ENCODE measurements at places on chromosomes 1 and 21. TPM values are rescaled to one million over a fixed set of nuclear protein-coding genes. Genes with fewer than 3 reads are reported as not detected.

DNA sequence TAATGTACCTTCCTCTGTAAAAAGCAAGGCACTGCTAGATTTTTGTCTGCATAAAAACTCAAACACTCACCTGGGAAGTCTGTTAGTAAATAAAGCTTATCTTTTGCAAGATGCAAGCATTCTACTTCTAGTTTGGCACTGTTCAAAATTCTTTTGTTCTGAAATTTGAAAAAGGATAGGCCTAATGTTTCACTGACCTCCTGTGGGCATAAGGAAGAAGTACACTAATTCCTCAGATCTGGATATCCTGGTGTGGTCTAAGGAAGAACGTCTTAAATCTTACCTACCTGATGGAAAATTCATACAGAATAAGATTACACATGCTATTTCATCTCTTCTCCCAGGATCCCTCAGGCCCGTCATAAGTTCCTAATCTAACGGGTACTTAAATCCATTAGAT lies 93.5 kb upstream of the CAMK1G start:
- DNase-seq: no peak
- H3K27ac ChIP-seq: no peak overlapping the region
- no peak overlapping the region for H3K4me3 ChIP-seq
- no peaks in the 10 kb centered on the region for H3K36me3 ChIP-seq

DNA sequence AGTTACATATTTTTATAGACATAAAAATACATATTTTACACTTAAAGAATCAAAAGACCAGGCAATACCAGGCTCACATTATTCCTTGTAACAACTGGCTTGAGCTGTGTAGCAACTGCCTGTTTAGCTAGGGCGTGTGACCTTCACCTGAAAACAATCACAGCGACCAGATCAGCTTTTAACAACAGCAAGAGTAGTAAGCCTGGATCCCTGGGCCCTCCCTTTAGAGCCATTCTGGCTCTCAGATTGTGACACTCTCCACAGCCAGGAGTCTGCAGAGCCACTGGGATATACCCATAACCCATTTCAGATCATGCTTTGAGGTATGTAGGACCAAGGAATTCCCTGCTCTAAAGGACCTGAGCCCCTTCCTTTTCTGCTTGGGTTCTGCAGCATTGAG lies 29.4 kb upstream of the GNG4 start:
- no peak overlapping the region for H3K4me3 ChIP-seq
- H3K4me1 ChIP-seq: peaks cover 7% of the 10 kb centered on the region
- DNase-seq: no peak
- no peak overlapping the region for H3K27ac ChIP-seq

- H3K4me1 ChIP-seq: peaks cover 13% of the 10 kb centered on the region
- no peak overlapping the region for H3K4me3 ChIP-seq
- H3K36me3 ChIP-seq: no peaks in the 10 kb centered on the region
- H3K27me3 ChIP-seq: peaks cover 30% of the 10 kb centered on the region
- DNase-seq: no peak
- H3K27ac ChIP-seq: no peak overlapping the region
These were observed 11.7 kb upstream of the WNT9A start for GRCh38 chr1:227959325-227959860.

DNA sequence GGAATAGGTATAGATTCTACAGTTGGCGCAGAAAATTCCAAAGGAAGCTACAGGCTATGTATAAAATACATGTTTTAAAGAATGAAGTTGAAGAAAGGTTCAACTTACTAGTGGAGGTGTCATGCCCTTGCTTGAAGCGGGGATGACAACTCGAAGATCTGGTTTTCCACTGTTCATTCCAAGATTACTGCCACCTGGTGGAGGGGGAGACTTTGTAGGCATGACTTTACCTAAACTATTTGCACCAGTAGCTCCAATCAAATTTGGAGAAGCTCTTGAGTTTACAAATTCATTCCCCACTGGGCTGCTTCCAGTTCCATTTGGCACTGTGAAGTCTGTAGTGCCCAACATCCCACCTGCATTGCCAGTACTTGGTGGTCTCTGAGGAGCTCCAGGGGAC lies 81.7 kb downstream of the AXDND1 start:
- no peak overlapping the region for H3K27ac ChIP-seq
- no peaks in the 10 kb centered on the region for H3K4me1 ChIP-seq
- H3K36me3 ChIP-seq: no peaks in the 10 kb centered on the region

DNA sequence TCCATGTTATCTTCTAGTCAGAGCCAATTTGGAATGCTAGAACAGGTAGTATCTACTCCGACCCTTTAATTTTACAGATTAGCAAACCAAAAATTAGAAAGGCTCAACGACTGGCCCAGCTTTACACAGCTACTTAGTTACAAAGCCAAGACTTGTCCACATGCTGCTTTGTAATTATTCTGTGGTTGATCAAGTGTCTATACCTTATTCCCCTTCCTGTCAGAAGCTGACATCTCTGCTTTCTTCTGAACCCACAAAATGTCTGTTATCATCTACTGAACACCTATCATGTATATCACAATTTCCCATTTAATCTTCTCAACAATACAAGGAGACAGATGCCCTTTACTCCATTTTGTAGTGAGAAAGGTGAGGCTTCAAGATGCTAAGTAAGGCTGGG lies 15.6 kb downstream of the TGFBR3 start:
- H3K36me3 ChIP-seq: no peaks in the 10 kb centered on the region
- H3K27ac ChIP-seq: no peak overlapping the region
- DNase-seq: no peak
- peaks cover 19% of the 10 kb centered on the region for H3K27me3 ChIP-seq
- H3K4me3 ChIP-seq: no peak overlapping the region

GRCh38 chr1:245621589-245621988 lies 466.8 kb downstream of the KIF26B start:
- no peak for DNase-seq
- H3K4me3 ChIP-seq: no peak overlapping the region
- H3K27me3 ChIP-seq: no peaks in the 10 kb centered on the region
- peaks cover 3% of the 10 kb centered on the region for H3K4me1 ChIP-seq
- H3K27ac ChIP-seq: no peak overlapping the region
- H3K36me3 ChIP-seq: peaks cover 6% of the 10 kb centered on the region

GRCh38 chr1:220219865-220220698 lies 52.2 kb downstream of the RAB3GAP2 start:
- H3K27ac ChIP-seq: no peak overlapping the region
- no peaks in the 10 kb centered on the region for H3K27me3 ChIP-seq
- no peak for DNase-seq
- H3K36me3 ChIP-seq: peaks cover 2% of the 10 kb centered on the region

- peaks cover 31% of the 10 kb centered on the region for H3K4me1 ChIP-seq
- H3K36me3 ChIP-seq: no peaks in the 10 kb centered on the region
- H3K4me3 ChIP-seq: no peak overlapping the region
These were observed 43.9 kb upstream of the TACSTD2 start for GRCh38 chr1:58620926-58621325.

DNA sequence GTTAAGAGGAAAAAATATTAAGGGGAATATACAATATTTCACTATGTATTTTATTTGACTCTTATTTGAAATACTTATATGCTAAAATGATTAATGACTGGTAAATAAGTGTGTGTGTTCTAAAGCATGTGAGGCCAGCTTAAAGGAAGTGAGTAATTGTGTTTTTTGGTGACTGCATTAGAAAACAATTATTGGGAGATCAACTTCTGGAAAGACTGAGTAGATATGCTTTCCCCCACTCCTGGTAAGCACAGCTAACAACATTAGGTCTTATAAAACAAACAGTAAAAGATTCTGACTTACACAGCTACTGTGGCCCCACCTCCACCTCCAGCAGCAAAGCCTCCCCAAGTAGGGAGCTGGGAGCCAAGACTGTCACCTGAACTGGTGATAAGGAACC lies 403.0 kb downstream of the SRGAP2C start:
- no peak for DNase-seq
- H3K27ac ChIP-seq: no peak overlapping the region
- H3K4me1 ChIP-seq: no peaks in the 10 kb centered on the region

The PLEKHN1 gene
- 34.4 TPM for total RNA-seq

The UMODL1 gene
- total RNA-seq: not detected

The C1orf21 gene
- total RNA-seq: 34.7 TPM

The SUSD4 gene
- 0.49 TPM for total RNA-seq
